ENCODE measurements at places on chromosomes 11 and 22.
A peak's percentile ranks its signal among the peaks of the same experiment; 100 is the strongest.

GRCh38 chr11:61021661-61022212, 50.3 kb downstream of the CD6 start:
- peak; percentile 65 for DNase-seq

DNA sequence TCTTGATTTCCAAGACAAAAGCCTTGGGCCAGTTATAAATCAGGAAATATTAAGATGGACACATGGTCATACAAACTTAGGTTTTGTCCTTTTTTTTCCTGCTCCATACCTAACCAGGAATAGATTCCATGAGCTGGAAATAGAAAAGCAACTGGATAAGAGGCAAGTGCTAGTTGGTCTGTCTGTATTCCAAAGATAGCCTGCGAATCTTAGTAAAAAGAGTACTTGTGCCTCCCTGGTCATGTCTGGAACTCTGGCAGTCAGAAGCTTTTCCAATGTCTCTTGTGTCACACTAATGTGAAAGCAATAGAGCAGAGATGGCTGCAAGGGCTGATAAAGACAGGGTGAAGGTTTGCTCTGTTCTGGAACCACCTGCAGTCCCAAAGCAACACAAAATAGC, 590.2 kb upstream of the ANO5 start:
- no peak for DNase-seq

- DNase-seq = peak; percentile 59
Observed at GRCh38 chr11:46352063-46352841, 5.0 kb downstream of the DGKZ start.

DNA sequence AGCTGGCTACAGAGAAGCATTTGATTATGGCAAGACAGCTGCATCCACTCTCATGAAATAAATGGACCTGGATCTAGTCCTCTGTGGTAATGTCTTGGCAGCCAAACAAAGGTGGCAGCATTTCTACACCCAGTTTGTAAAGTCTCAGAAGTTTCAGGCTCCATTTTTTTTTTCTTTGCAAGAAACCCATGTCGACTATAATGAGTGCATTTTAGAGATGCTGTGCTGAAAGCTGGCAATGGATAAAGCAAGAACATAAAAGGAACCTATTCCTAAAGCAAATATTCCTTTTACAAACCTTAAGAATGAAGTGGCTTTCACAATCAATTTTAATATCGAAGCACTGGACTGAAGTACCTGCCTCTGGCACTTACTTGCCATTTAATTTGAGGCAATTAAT, 33.5 kb downstream of the THAP12 start:
- no peak for DNase-seq

DNA sequence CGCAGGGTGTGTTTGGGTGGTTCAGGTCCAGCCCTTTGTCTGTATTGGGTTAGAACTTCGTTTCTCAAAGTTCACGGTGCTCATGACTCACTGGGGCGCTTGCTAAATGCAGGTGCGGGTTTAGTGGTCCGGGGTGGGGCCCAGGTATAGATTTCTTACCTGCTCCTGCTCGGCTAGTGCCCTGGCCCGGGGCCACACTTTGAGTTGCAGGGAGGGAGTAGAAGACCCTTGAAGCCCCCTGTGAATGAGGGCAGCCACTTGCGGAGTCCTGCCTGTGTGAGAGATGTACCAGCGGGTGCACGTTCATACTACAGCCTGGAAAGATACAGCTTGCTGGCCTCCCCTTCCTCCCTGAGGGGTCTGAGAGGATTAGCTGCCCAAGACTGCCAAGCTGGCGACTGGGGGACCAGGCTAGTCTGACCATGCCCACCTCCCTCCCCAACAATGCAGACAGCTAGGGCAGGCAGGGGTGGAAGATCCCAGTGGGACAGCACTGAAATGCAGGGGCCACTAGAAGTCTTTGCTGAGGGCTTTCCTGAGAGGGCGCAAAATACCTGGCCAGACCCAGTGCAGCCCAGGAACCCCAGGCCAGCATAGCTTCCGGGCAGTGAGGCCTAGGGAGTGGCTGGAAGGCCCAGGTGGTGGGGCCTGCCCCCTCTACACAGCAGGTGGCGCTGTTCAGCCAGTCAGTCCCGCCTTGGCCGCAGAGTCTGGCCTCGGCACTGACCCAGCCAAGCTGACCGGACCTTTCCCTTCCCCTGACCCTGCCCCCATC, 5.1 kb upstream of the MYRF start:
- DNase-seq = no peak

GRCh38 chr11:108805030-108805429, 140.2 kb downstream of the DDX10 start:
- DNase-seq = no peak

GRCh38 chr22:49202226-49202625, 625.4 kb downstream of the BRD1 start:
- DNase-seq = no peak

DNA sequence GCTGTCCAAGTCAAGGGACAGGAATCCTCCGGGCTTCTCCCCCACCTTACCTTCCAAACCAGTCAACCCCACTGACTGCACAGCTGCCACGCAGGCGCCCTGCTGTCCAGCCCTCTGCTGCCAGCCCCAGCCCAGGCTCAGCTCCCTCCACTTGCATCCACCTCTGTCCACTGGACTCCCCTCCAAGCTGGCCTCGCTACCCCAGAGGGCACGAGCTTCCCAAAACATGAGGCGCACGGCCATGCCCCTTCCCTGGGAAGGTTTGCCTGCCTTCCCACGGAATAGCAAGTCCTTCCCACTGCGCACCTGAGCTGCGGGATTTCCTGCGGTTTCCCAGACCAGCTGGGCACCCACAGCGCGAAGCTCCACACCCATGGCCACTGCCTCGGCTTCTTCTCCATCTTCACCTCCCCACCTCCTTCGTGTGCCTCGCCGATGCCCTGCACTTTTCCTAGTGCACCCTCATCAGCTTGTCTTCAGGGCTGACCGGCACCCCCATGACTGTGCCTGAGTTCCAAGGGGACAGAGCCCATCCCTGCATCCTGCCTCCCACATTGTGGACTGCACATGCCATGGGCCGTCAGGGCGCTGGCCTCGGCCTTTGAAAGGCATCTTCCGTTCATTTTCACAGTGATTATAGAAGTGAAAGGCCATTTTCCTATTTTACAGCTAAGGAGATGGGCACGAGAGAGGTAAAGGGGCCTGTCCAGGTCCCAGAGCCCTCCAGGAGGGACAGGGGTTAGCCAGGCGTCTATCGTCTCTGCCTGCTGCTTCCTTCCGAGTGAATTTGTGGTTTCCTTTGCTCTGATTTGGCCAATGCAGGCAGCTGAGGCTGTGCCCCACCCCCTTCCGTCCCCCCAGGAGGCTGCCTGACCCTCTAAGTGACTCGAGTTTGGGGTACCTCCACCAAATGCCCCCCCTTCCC, 16.4 kb downstream of the IFITM10 start:
- no peak for DNase-seq

DNA sequence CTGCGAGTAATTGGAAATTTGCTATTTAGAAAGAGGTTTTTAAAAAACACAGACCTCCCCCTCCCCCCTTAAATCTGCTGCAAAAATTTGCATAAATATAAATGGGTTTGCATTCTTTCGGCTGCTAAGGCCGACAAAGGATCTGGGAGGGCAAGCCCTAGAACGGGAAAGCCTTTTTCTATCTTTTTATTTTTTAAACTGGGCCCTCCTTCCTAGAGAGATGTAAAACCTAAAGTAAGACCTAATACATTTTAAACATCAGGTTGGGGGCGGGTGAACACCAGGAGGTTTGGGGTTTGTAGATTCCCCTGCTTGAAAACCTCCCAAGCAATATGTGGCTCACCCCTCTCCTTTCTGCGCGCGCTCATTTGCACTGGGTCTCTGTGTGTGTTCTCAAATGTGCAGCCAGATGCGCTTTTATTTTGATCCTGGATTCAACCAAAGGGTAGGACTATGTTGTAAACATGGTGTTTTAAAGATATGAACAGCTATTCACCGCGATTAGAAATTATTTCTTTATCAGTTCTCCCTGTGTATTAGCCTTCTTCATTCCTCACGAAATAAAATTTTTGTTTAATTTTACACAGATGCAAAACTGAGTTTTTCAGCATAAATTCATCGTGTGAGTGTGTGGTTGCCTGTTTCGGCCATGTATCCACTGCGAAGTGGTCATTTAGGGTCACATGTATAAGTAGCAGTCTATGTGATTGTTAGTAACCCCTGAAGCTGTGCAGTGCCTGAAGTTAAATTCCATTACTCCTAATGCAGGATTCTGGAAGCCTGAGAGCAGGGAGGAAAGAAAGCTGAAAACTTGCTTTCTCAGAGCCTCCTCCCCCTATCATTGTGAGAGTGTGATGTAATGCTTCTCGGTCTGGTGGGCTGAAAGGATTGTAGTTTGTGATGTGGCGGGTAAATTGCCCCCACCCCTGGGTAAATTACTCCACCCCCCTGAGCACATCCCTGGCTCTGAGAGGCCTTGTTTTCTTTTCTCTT, 988 bp downstream of the TNRC6B start:
- DNase-seq = no peak
